Muscle of back (tissue), 13 donors: ENCODE measurements at places on chromosomes 13 and 19. TPM values are rescaled to one million over a fixed set of nuclear protein-coding genes. Genes with fewer than 3 reads are reported as not detected.

DNA sequence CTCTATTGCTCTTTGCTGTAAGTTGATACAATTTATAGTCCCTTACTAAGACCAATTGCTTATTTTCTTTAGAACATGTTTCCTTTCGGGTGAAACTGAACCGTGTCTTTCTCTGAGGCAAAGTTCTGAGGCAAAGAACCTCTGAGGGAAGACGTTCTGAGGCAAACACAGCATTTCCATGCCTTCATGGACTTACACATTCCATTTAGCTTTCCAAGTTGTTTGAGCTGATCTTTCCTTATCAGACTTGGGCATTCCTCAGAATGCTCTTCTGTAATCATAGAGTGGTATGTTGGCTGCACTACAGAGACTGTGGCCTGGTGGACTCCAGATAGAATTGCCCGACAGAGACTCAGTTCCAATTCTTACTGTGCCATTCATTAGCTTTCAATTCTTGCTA, 579.1 kb downstream of the KCTD12 start:
- DNase-seq = no peak

Gene IZUMO2
- not detected for polyA plus RNA-seq

GRCh38 chr19:29542327-29542726, 16.5 kb downstream of the VSTM2B start:
- DNase-seq = no peak

DNA sequence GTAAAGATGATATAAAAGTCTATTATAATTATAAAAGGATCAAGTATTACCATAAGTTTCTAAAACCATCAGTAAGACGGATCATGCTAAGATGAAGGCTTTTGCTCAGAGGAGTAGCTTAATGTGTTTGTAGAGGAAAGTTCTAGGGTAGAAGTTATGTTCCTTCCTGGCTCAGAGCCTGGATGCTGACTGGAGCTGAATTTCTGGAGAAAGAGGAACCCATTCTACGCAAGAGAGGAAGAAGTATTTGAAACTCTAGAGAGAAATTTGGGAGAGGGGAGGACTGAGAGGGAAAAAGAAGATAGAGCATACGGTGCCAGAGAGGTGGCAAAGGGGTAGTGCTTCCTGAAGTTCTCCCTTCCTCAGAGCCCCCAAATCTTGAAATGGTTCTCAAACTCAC, 51.4 kb upstream of the SGCG start:
- DNase-seq = no peak

DNA sequence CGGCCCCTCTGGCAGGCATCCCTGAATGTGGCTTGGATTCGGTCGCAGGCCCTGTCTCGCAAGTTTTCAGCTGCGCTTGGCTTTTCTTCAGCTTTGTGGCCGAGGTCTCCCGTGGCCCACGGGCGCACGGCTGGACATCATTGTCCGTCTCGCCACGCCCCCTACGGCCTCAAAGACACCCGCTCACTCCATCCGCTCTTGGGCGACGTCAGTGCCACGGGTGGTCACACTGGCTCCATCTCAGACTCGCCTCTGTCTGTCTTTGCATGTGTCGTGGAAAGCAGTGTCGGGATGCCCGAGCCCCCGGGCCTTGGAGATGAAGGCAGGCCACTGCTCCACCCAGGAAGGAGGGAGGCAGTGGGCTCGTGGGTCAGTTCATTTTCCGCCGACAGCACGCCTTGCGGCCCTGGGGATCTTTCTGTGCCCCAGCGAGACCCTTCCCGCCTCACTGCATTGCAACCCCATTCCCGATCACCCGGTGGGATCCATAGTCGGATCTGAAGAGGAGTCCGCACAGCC, 51.0 kb downstream of the ZNF146 start:
- no peak for DNase-seq

Gene ZNF177
- polyA plus RNA-seq = 4.4 TPM
